ENCODE measurements at places on chromosomes 2 and 18. TPM values are rescaled to one million over a fixed set of nuclear protein-coding genes. Genes with fewer than 3 reads are reported as not detected.
A peak's percentile ranks its signal among the peaks of the same experiment; 100 is the strongest.

DNA sequence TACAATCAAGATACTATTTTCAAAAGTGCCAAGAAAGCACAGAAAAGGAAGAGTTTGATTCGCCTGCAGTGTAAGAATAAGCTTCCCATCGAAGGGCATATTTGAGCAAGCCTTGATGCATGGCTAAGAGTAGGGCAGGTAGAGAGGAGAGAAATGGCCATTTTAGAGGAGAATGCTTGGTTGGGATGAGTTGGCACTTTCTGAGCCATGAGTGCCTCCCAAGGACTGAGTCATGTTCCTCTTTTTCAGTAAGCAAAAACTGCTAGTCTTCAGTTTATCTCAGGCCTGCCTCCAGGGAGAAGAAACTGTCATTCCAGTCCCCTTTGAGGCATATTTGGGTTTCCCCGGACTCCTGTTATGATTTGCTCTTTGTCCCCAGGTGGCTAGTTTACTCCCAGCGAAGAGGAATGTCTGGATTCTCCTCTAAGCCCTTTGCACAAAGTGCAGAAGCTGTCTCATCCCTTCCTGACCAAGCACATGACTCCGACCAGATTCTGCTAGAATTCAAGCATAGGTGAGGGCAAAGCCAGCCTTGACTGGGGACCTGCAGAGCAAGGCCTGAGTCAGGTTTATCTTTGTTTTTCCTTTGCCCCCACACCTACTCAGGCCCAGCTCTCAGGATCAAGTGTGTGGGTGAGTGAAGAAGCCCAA, 115.2 kb downstream of the TTC32 start:
- no peak for DNase-seq

GRCh38 chr18:62281684-62282083, 43.4 kb upstream of the TNFRSF11A start:
- peak; percentile 70 for DNase-seq

GRCh38 chr2:207711750-207712530, 500 bp downstream of the CCNYL1 start:
- DNase-seq: peak; percentile 79

DNA sequence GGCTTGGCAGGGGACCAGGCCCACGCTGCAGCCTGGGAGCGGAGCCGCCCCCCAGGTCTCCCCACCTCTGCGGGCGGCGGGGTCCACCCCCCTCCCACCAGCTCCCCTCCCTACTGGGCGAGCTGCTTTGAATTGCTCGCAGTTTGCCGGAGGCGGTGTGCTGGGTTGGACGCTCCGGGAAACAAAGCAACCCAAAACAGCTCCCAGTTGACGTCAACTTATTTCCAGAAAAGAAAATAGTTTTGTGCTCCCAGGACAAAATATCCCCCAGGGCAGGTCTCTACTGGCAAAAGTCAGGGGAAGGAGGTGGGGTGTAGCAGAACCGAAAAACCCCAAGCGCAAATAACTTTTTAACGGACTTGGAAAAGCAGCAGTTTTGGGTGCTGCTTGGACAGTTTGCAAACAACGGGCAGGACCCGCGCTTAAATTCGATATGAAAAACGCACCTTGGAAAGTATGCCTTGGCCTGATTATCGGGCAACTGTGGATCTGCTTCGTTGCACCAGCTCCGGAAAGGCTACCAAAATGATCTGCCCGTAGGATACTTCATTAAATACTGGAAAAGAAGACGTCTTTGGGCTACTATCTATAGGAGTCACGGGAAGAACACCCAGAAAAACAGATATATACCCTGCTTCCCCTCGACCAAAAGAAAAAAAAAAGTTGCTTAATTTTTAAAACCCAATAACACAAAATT, 2.8 kb upstream of the KCTD1 start:
- no peak for DNase-seq

DNA sequence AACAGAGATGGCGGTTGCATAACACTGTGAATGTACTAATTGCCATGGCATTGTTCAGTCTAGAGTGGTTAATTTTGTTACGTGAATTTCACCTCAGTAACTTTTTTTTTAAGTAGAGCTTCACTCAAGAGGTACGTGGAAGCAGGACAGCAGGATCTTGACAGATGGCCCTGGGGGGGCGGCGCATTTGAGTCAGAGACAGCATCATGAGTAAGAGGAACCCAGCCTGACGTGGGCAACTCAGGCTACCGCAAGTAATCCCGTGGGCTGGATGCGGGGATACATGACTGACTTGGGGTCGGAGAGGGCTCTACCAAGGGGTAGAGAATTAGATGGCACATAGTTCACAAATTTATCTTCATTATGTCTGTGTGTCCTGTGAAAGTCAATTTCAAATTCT, 38.1 kb upstream of the DAPL1 start:
- DNase-seq: no peak

- DNase-seq: no peak
These were observed 31.4 kb upstream of the FBXO11 start for GRCh38 chr2:47937677-47938076.

GRCh38 chr2:136217996-136218395, 100.0 kb upstream of the CXCR4 start:
- no peak for DNase-seq

DNA sequence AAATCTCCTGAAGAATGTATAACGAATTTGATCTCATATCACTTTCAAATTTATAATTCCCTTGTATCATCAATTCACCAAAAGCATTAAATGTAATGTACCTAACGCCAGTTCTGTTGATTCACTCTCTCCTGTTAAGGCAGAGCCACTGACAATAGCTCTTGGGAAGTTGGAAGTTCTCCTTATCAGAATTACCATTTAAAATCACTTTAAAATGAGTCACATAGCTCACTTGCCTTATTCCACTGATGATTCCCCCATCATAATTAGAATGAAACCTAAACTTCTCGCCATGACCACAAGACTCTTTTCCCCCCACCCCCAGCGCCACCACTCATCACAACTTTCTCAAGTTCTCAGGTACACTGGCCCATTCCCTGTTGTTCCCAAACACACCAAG, 117.1 kb downstream of the PID1 start:
- no peak for DNase-seq

- no peak for DNase-seq
These were observed 22.0 kb downstream of the FHL2 start for GRCh38 chr2:105376789-105377240.

DNA sequence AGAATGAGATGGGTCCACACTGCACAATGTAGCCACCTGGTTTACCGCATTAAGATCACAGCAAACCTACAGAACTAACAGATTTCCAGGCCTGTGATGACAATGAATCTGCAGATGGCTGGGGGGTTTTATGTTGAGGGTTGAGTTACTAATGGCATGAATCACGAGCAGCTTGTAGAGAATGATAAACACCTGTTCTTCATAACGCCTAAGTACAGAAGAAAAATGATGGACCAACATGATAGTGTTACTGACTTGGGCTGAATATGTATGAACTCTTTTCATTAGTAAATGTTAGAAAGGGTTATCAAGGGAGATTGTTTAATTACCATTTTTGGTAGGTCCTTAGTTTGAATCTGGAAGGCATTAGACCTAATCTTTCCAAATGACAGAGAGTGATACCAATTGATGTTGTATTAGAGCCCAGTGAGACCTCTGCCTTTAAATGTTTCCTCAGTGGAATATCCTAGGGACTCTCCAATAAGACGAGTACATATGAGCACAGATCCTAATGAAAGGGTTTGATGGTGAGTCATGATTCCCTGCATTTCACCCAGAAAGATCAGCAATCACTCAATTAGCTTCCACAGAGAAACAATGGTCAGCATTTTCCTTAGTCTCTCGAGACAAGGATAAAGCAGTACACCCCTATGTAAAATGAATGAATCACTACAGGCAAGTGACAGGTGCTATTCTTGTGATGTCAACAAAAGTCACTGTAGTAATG, 243.8 kb downstream of the DLGAP1 start:
- no peak for DNase-seq

DNA sequence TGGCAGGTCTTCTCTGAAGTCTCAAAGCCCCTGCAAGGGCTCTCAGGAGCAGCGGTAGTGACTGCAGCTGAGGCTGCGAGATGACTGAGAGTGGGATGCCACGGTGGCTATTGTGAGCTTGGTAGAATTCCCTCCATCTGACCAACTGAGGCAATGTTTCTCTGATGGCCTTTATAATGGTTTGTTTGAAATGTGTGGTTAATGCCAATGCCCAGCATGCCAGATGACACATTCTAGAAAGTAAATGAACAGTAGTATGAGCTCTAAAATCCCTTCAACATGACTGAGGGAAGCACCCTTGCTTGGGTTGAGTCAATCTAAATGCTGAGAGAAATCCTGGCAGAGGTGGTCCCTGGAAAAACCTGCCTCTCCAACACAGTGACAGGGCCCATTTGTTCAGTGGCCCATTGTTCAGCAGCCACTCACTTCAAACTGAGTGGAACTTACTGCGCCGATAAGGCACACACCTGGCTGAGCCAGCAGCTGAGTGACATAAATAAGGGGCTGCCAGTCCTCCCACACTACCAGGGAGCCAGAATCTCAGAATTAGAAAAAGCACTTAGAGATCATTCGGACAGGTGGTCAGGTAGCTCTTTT, 31.7 kb downstream of the SULT1C2 start:
- DNase-seq: no peak

DNA sequence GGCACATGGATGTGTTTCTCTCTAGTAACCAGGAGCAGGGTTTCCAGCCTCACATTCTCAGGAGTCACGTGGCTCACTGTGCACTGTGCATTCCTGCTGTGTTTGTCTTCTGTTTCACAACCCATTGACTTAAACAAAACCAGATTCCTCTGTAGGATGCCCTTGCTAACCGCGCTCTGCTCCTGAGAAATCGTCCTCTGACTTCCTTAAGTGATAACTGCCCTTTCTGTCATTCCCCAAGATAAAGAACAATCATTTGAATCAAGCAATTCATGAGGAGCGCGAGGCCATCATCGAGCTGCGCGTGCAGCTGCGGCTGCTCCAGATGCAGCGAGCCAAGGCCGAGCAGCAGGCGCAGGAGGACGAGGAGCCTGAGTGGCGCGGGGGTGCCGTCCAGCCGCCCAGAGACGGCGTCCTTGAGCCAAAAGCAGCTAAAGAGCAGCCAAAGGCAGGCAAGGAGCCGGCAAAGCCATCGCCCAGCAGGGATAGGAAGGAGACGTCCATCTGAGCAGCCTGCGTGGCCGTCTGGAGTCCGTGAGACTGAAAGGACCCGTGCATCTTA, 60.2 kb downstream of the RALBP1 start:
- peak; percentile 92 for DNase-seq

GRCh38 chr2:98501876-98502275, 57.2 kb downstream of the INPP4A start:
- DNase-seq: no peak

GRCh38 chr18:56835331-56835730, 184.2 kb downstream of the WDR7 start:
- DNase-seq: no peak

Gene DSG1
- not detected for polyA plus RNA-seq

Gene BIN1
- polyA plus RNA-seq: 827 TPM

Gene ESPNL
- 2.1 TPM for polyA plus RNA-seq

Gene ANKRD23
- polyA plus RNA-seq: 10.8 TPM
